ENCODE measurements at places on chromosomes 2 and 18. TPM values are rescaled to one million over a fixed set of nuclear protein-coding genes. Genes with fewer than 3 reads are reported as not detected.

The CNTNAP5 gene
- 0.06 TPM for total RNA-seq

The TGOLN2 gene
- 81.7 TPM for total RNA-seq

The TEKT4 gene
- total RNA-seq = 7.7 TPM

The TNS1 gene
- total RNA-seq = 308 TPM

The ANKRD30B gene
- not detected for total RNA-seq

The ELOA2 gene
- total RNA-seq = not detected

The NCKAP5 gene
- total RNA-seq = 20.2 TPM

The MERTK gene
- 20.2 TPM for total RNA-seq

All from lung (tissue), 17 donors.